Renal cortex interstitium (tissue), 15 donors: ENCODE measurements at places on chromosomes 7 and 10.

GRCh38 chr10:6239213-6239991 lies 36.7 kb downstream of the PFKFB3 start:
- DNase-seq, result no peak

- no peak for DNase-seq
These were observed 169.6 kb downstream of the MTERF1 start for GRCh38 chr7:91710881-91711280.

GRCh38 chr7:71972534-71972933 lies 439.6 kb downstream of the CALN1 start:
- no peak for DNase-seq

- DNase-seq, result no peak
These were observed 78.3 kb downstream of the SH3PXD2A start for GRCh38 chr10:103776878-103777591.

- no peak for DNase-seq
These were observed 60.4 kb downstream of the KLRG2 start for GRCh38 chr7:139423091-139423490.

- DNase-seq, result no peak
These were observed 358.2 kb upstream of the NPVF start for GRCh38 chr7:25586513-25586912.

DNA sequence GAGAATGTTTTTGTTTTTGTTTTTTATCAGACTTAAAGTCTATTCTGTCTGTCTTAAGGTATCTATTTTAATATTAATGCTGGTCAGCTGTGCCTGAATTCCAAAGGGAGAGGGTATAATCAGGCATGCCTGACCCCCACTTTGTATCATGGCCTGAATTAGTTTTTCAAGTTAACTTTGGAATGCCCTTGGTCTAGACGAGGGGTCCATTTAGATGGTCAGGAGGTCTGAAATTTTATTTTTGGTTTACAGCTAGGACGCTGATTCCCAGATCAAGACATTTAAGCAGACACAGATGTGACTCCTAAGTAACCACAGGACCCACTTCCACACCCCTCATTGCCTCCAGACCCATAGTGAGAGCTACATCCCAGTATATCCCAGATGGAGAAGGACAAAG lies 189.5 kb downstream of the ARHGAP12 start:
- DNase-seq, result no peak

GRCh38 chr7:26193432-26194207 lies 6.9 kb downstream of the HNRNPA2B1 start:
- no peak for DNase-seq

GRCh38 chr7:69962186-69963065 lies 364.2 kb downstream of the AUTS2 start:
- no peak for DNase-seq

GRCh38 chr7:97620495-97620894 lies 111.4 kb upstream of the TAC1 start:
- no peak for DNase-seq

DNA sequence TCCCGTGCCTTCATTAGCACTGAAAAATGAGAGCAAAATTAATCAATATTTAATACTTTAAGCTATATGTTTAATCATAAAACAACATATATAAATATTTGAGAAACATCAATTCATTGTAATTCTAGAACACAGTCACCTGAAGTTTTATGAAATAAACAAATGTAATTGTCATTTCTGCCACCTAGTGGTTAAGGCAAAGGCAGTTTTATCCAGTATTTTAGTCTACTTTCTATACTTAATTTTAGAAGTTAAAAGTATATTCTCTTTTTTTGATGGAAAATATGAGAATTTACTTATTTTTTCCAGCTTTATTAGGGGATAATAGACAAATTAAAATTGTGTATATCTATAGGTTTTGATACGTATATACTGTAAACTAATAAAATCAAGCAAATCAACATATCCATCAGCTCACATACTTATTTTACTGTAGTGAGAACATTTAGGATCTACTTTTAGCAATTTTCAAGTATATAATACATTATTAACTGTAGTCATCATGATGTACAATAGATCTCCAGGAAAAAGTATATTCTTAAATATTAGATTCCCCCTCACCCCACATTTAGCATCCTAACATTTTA lies 16.9 kb downstream of the PCGF6 start:
- no peak for DNase-seq
